ENCODE measurements at places on chromosomes 4 and X.

DNA sequence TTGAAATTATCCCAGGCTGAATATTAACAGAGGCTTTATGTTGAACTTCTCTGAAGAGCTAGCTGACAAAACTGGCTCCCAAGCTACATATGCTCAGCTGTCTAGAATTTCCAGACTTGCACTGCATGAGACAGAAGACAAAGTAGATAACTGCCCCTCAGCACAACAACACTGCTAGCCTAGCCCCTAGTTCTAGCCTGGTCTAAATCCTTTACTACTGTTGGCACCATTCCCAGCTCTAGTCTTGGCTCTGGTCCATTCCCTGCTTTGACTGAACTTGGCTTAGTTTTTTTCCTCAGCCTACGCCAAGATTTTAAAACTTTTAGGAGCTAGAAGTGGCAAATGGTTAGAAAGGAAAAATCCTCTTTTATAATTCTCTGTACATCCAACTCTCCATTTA, 7.6 kb upstream of the OPHN1 start:
- peak; percentile 92 for DNase-seq

GRCh38 chr4:55820279-55820678, 689 bp downstream of the EXOC1L start:
- DNase-seq: no peak

DNA sequence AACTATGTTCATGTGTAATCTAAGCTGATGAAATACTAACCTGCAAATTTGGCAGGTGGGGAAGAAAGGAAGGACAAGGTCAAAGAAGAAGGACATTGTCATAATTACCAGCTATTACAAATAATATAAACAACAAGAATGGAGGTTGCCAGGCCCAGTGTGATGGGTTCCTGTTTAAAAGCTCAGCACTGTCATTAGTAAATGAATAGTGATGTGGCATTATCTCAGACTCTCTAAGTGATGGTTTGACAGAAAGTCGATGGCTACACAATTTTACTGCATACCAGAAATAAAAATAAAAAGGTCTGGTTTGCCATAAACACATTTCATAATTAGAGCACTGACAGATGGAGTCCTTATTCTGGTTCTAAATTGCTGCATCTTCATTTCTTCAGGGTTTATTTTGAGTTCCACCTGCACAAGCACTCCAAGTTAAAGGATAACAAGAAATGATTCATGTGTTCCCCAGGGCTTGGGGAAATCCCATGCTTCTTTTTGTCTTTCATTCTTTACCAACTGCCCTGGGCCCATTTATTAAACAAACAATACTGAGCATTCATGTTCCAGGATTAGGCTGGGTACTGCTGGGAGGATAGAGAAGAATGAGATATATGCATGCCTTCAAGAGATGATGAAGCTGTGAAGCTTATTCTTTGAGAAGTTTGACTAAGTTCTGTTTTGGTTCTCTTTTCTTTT, 367.8 kb upstream of the RASGEF1B start:
- DNase-seq: no peak

DNA sequence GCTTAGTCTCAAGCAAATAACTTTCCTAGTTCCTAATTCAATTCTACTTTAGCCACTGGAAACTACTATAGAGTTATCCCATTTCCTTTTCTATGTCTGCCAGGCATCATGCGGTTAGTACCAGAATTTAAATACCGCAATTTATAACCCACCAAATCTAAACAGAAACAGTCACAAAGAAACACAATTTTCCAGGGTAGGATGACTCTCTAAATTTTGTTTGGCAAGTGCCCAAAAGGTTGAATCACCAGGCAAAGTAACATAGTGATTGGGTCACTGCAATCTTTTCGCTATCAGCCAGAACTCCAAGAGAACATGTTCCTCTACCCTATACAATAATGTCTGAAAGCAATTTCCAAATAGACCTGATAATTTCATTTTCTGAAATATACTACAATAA, 240.2 kb upstream of the GRIA3 start:
- DNase-seq: peak; percentile 50

DNA sequence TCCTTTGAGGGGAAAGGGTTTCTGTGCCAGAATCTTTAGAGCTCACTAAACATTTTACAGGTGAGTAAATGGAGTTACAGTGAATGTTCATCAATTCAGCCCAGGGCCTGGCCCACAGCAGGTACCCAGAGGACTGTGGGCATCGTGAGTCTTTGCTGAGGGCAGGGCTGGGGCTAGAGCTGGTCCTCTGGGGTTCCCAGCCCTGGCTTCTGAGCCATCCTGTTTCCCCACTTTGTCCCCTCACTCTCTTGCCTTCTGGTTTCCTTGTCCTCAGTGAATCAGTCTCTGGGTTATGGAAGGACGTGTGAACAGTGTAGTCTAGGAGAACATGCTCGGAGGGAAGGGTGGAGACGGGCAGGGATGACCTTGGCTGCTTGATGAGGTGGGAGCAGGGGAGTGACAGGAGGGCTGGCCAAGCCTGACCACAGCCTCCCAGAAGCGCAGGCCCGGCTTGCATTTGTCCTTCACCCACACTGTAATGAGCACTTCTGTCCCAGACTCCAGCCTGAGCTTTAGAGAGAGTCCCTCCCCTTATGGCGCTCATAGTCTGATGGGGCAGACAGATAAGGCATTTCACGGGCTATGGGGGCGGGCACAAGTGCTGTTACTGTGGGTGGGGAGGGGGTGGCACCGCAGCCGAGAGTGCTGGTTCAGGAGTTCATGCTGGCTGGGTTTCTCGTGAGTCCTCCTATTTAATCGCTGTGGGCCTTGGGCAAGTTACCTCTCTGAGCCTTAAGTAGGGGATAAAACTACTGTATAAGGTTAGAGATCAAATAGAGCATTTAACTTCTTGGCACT, 17.3 kb downstream of the TBC1D14 start:
- peak; percentile 75 for DNase-seq

DNA sequence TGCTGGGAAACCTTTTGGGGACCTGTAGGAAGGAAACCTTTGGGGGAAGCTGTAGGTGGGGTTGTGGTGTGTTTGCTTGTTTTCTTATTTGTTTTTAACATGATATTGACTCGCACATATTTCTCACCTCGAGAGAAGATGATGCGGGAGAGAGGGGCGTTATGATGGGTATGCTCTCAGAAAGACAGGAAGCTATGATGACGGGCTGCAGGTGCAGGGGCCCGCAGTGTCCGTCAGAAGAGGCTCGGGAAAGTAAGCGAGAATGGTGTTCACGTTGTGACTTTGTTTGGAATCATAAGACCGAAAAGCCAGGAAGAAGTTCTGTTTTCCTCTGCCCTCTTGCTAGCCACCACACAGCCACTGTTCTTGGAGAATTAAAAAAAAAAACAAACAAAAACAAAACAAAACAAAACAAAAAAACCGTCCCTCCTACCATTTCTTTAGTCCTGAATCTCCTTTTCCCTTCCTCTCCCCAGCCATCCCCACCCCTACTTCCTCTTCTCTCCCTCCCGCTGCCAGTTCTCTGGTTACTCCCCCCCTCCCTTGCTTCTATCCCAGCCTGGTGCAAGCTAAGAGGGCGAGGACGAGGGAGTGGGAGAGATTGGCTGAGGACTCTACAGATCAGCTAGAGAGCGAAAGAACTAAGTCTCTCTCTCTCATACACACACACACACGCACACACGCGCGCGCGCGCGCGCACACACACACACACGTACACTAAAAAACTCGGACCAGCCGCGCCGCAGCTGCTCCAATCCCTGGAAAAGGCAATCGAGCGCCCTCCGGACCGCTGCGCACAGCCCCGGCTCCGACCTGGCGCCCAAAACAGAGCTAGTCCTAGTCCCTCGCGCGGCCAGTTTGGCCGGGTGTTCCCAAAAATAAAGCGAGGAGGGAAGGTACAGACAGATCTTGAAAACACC, at the start of gene BMP3:
TSS of gene BMP3 (plus strand) at position 648 of the 920 bp plus-strand sequence. CDS start 577 bp downstream, outside the sequence.
- peak; percentile 68 for DNase-seq

DNA sequence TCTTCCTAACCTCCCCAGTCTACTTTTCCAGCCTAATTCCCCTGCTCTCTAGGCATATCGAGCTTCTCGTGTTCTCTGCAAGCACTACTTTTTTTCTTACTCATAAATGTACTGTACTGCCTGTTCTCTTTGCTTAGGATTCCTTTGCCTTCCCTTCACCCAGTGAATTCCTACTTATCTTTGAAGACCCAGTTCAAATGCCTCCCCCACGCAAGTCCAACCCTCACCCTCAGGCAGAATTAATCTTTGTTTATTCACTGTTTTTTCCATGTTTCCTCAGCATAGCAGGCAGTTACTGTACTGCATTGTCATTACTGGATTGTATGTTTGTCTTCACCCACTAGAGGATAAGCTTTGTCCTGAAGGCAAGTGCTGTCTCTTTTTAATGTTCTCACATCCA, 287.7 kb downstream of the BMPR1B start:
- peak; percentile 38 for DNase-seq

DNA sequence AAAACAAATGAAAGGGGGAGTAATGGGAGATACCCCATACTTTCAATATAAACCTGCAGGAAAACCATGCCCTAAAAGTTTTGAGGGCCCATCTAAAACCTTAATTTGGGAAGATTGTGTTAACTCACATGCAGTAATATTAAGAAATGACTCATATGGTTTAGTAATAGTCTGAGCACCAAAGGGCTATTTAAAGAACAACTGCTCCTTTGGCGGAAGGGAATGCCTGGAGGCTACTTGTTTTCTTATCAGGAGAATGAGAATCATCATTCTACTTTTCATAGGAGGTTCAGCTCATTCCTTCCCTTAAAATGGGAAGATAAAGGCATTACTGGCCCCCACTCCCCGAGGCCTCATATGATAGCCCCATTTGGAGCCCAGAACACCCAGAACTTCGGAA, 47.6 kb downstream of the SPIN3 start:
- DNase-seq: no peak

DNA sequence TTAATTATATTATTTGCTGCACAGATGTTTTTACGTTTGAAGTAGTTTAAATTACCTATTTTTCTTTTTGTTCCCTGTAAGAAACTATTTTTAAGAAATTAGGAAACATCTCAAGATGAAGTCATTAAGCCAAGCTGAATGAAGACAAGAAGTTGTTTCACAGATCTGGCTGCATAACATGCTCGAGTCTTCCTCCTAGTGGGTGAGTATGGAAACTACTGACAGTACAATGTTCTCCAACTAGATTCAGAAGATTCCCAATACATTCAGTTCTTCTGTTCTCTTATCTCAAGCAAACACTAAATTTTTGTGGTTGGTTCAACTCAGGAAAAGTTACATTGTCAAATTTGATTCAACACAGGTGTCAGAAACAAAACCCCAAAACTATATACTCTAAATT, 256.8 kb upstream of the VCX start:
- DNase-seq: peak; percentile 10

DNA sequence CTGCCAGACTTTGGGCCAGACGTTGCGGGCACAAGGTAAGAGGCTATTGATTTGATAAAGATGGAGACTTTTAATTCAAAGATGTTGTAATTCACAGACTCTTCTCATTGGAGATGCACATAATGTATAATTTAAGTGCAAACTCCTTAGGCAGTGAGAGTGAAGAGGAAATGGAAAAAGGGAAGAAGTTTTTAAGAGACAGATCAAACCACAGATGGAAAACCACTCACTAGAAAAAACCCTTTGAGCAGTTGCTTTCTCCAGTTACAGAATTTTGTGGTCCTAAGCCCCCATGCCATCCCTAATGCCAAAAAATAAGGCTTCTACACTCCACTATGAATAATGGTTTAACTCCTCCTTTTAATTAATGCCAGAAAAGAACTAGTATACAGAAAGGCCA, 977.1 kb upstream of the PRKX start:
- no peak for DNase-seq

DNA sequence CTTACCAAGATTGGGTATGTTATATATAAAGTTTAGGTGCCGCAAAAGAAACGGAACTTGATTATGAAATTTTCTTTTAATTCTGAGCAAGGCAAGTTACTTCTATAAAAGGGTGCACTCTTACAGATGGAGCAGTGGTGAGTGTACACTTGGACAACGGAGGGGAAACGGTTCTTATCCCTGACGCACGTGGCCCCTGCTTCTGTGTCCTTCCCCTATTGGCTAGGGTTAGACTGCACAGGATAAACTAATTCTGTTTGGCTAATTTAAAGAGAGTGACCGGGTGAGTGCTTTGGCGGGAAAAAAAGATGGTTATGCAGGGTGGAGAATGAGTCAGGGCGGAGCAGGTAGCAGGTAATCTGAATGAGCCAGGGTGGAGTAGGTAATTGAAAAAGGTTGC, 149.5 kb downstream of the GC start:
- no peak for DNase-seq

DNA sequence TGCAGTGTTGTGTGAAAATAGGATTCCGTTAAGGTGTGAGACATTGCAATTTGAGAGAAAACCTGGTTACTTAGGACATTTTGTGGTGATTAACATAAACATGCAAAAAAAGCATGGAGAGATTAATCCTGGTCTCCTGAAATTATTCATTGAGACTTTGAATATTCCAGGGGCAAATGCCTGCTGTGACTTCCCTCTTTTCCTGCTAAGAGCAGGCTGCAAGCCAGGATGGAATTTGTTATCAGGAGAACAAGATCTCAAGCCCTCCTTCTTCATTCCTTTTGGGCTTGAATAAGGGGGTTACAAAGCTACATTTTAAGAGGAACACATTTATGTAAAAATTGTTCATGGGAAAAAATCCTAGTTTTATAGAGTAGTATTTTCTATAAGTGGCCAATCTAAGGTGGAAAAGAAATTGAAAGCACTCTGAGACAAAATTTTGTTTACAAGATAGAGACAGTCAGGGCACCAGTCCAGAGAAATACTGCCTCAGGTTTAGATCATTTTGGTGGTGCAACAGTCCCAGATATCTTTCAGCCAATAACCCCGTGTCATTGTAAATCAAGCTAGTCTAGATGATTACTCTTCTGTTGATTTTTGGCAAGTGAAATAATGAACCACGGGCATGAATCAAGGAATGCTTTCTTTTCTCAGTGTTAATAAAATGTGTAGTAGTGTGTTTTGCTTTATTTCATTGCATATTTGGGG, 1528.3 kb upstream of the AGA start:
- no peak for DNase-seq

- peak; percentile 60 for DNase-seq
Observed at GRCh38 chr4:77001907-77002306, 52.4 kb downstream of the SEPTIN11 start.

DNA sequence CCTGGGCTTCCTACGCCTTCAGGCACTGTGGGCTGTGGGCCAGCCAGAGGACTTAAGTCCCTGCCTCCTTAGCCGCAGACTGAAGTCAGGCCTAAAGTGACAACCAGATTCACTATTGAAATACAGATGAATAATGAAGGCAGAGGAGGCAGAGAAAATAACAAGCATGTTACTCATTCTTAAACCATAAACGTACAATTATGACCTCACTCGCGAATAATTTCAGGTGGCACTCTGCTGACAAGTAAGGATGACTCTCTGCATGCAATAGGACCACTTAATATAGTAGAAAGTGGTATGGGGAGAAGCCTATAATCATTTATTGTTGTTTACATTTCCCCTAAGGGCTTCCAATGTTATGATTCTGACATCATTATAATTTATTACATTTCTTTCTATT, 409.2 kb upstream of the FGF13 start:
- DNase-seq: no peak

DNA sequence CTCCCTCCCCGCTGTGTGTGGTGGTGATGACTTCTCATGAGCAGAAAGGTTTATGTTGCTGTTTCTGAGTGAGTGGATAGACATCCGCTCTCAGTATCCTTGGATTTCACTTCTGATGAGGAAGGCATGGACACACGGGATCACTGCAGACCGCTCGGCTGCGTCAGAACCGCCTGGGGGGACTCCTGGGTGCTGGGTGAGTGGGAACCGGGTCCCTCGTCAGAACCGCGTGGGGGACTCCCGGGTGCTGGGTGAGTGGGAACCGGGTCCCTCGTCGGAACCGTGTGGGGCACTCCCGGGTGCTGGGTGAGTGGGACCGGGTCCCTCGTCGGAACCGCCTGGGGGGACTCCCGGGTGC, 9.0 kb downstream of the CTBP1 start:
- DNase-seq: no peak

GRCh38 chrX:12234534-12235329, 96.5 kb downstream of the FRMPD4 start:
- DNase-seq: no peak

- no peak for DNase-seq
Observed at GRCh38 chrX:67922966-67923365, 379.1 kb downstream of the AR start.
